ENCODE measurements at places on chromosomes 16 and 17.

GRCh38 chr17:45752246-45752645 is 31.9 kb upstream of the CRHR1 start:
- DNase-seq: no peak

- DNase-seq: no peak
Observed at GRCh38 chr16:66325717-66326376, 40.6 kb upstream of the CDH5 start.

DNA sequence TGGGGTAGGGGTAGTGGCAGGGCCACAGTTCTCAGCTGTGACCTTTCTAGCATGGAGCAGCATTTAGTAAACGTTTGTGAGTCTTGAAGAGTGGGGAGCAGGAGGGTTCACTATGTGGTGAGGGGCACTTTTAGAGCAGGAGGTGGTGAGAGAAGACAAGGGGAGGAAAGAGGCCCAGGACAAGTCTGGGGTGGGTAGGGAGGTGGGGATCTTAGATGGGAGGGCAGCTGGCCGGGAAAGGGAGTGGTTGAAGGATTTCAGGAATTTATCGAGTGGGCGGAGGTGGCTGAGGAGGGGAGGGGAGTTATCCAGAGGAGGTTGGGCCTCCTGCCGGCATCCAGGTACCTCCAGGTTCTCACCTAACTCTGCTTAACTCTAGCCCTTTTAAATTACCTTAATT is 1.9 kb downstream of the CLEC16A start:
- no peak for DNase-seq

DNA sequence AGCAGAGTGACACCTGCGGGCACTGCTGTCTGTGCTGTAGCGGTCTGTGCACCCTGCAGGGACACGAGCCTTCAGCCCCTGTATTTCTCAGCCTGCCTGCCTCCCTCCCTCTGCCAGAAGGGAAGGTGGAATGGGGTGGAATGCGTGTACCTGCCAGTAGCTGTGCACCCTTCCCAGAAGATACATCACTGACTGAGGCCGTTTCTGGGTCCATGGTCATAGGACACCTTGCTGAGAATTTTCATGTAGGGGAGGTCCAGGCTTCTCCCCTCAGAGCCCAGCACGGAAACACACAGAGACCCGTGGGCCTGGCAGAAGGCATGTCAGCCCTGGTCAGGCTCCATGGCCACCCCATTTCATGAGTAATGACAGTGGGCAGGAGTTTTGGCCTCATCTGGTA is 16.5 kb downstream of the DBNDD1 start:
- DNase-seq: no peak

DNA sequence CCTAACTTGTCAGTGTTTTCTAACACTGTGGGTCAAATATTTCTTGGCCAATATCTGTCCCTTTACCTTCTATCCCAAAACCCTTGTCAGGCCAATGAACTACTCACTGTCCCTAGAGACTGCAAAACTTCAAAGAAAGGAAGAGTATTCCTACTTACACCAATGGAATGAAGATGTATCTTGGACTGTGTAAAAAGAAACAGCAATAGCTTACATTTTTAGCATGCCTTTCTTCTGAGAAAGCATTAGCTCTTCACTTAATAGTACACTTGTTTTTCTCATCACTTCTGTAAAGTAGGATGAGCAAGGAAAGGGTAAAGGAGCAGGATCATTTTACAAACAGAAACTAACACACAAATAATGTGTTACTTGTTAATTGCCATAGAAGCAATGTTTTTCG is 73.9 kb downstream of the STH start:
- no peak for DNase-seq

GRCh38 chr17:48416971-48417370 is 13.0 kb downstream of the SKAP1 start:
- no peak for DNase-seq

DNA sequence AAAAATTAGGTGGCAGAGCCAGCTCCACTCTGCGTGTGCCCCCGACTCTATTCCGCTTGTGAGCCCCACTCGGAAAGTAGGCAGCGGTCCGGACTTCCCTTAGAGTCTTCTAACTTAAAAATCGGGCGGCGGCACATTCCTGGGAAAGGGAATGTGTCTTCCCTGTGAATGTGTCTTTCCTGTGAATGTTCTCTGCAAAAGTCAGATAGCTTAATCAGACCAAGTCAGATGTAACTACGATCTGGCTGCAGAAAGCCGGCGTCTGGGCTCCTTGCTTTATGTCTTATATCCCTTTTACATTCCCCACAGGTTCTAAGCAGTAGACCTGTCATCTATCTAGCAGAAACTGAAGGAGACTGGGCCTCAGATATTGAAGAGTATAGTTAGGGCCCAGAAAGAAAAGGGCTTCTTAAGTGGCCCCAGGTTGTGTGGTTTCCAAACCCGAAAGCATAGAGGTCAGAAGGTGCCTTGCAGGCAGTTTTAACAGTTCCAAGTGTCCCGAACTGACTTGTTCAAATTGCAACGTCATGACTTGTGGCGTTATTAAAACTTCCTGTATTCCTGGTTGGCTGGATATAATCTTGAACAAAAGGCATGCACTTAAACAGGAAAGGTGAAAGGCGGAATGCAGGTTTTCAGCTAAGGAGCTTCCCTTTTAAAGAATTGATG is 601 bp downstream of the PHKB start:
- DNase-seq: no peak

DNA sequence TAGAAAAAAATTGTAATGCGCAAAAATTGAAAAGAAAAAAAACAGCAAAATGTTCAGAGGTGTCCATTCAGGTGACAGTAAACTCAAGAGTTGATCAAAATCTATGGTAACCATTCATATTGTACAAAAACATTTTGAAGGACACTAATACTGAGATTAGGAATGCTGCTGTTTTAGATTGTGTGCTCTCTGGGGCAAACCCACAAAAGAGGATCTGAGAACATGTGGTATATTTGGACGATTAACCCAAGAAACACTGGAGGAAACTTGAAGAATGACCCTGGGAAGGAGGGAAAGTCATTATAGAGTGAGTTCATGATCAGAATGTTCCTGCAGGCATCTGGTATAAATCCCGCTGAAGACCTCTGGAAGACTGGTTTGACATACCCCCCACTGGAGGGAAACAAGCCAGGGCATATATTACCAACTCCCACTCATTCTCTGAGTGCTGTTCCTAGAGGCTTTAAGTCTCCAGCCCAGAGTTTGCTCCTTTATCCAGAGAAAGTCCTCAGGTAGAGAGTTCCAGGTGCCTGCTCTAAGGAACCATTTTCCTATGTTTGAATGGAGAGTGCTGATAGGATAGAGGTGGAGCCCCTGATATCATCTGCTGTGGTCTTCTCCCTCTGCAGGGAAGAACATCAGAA is 1.2 kb downstream of the KRTAP4-2 start:
- DNase-seq: no peak

- DNase-seq: no peak
Observed at GRCh38 chr17:57823469-57824401, 26.1 kb downstream of the MRPS23 start.

- peak; percentile 79 for DNase-seq
Observed at GRCh38 chr16:20744922-20745440, 3.4 kb upstream of the THUMPD1 start.

All from Right ventricle myocardium inferior (tissue), 1 donor.